ENCODE measurements at places on chromosomes 1 and 21.
A peak's percentile ranks its signal among the peaks of the same experiment; 100 is the strongest.

DNA sequence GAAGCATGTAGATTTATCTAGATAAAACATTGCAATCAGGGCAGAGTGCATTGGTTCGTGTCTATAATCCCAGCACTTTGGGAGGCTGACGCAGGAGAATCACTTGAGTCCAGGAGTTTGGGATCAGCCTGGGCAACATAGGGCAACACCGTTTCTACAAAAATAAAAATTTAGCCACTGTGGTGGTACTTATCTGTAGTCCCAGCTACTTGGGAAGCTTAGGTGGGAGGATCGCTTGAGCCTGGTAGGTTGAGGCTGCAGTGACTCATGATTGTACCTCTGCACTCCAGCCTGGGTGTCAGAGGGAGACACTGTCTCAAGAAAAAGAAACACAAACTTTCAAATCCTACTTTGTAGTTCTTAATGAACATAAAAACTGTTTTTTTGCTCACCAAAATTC lies 64.2 kb upstream of the RCC1 start:
- DNase-seq: no peak

DNA sequence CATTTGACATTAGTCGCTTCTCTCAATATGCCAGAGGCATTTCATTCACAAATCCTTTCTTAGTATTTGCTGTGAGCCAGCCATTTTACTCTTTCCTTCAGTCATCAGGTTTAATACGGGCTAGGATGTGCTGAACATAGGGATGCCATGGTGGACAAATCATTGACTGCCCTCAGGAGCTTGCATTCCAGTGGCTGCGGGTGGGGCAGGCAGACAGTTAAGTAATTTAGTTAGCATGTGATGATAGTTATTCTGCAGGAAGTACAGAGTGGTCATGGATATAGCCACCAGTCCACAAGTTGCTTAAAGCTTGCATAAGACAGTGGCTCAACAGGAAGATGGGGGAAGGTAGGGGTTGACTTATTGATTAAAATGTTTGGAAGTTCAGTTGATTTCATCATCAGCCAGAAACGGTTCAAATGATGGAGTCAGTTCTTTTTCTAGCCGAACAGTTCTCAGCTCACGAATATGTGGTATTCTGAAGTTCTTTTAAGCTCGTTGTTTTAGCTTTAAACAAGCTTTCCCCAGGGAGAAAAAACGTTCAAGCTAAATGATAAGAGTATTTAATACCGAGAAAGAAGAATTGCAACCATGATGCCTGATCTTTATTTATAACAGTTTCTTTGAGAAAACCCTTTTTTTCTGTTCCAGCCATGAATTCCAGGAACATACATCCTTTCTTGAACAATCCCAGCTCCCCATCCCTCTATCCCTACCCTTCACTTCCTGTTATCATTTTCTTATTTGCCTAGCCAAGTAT lies 1.4 kb downstream of the SLC22A15 start:
- DNase-seq: no peak

DNA sequence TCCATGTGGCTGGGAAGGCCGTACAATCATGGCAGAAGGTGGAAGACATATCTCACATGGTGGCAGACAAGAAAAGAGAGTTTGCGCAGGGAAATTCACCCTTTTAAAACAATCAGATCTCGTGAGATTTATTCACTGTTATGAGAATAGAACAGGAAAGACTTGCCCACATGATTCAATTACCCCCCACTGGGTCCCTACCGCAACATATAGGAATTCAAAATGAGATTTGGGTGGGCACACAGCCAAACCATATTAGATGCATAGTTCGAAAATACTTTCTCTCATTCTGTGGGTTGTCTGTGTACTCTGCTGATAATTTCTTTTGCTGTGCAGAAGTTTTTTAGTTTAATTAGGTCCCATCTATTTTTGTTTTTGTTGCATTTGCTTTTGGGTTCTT lies 990.3 kb downstream of the PLA2G4A start:
- DNase-seq: no peak

- no peak for DNase-seq
These were observed 161.9 kb upstream of the UBE2U start for GRCh38 chr1:64041371-64042131.

DNA sequence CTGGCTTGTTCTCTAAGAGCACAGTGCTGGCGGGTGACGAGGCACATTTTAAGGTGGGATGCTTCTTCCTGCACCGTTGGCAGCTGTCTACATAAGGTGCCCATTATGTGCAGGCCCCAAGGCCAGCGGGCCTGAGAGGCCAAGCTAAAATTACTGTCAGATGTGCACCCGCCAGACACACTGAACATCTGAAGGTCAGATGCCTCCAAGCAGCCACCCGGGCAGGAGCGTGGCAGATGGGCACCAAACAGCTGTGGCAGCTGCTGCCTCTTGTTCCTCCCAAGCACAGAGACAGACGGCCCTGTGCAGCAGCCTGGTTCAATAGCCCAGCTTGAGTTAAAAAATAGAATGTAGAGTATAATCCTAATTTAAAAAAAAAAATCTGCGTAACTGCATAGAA lies 211.9 kb upstream of the EDN2 start:
- no peak for DNase-seq

DNA sequence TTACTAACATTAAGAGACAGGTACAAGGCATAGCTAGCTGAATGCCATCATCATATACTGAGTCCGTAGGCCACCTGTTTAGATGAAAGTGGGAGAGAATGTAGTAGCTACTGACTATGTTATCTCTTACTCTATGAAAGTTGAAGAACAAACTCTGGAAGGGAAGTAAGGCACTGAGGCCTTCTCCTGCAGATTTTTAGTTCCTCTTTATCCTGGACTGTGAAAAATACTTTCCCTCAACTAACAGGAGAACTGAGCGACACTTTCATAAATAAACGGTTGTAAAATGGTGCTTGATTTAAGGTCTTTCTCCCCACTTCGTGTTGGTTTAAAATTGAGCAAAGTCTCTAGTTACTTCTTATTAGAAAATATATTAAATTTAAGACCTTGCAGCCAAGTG lies 101.9 kb downstream of the FNBP1L start:
- DNase-seq: no peak

- no peak for DNase-seq
These were observed 27.0 kb downstream of the DISC1 start for GRCh38 chr1:231653632-231654031.

- no peak for DNase-seq
These were observed 63.2 kb downstream of the DIRAS3 start for GRCh38 chr1:67987046-67987799.

GRCh38 chr21:41611966-41612606 lies 104.1 kb upstream of the TMPRSS2 start:
- no peak for DNase-seq

DNA sequence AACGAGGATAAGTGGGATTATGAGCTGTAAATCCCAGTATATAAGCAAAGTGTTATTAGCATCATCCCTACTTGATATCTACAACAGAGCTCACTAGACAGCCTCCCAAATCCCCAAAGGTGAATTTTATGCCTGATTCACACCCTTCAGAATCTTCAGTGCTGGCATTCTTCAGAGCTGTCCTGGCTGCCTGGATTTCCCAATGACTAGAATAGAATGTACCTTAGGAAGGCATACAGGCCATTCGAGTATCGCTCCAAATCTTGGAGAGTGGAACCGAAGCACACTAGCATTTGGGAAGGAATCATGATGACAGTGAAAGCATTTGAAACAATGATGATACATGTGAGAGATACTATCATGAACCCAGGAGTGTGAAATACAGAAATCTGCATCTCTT lies 22.3 kb downstream of the ZBTB40 start:
- no peak for DNase-seq

- DNase-seq: no peak
These were observed at the start of gene TSPEAR for GRCh38 chr21:44711327-44712202. Gene TSPEAR, minus strand, starts transcription at chr21:44711572. Its CDS starts 58 bp downstream, at chr21:44711514.

GRCh38 chr1:105730701-105731100 lies 1325.8 kb upstream of the PRMT6 start:
- DNase-seq: no peak

DNA sequence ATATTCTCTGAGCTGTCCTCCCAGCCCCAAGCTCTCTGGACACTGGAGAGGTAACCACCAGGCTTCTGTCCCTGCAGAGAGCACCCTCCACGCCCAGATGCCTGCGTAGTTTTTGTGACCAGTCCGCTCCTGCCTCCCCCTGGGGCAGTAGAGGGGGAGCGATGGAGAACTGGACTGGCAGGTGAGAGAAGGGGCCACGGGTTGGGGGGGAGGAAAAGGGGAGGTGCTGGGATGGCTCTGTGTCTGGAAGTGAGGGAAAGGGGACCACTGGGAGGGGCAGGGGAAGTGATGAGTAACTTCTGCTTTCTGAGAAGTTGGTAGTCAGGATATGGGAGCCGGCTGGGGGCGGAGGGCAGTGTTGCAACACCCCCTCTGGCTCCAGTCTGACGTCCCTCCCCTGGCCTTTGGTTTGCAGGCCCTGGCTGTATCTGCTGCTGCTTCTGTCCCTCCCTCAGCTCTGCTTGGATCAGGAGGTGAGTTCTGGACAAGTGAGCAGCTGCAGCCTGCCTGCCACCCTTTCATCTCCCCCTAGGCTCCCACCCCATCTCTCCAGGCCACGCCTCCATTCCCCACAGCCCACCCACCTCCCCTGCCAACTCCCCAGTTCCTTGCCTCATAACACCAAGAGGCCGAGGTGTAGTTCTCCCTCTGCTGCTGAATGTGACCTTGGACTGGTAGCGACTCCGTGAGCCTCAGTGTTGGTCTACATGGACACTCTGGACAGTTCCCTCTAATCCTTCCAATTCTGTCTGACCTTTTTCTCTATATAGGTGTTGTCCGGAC lies 3.1 kb downstream of the ADAMTSL4 start:
- DNase-seq: no peak

- DNase-seq: peak; percentile 62
These were observed 368.0 kb downstream of the HHAT start for GRCh38 chr1:210696709-210697108.

GRCh38 chr21:31873696-31874599 lies 1.1 kb downstream of the HUNK start:
- DNase-seq: no peak

GRCh38 chr1:231964961-231965360 lies 338.4 kb downstream of the DISC1 start:
- DNase-seq: no peak

GRCh38 chr1:203204756-203205155 lies 18.3 kb upstream of the CHI3L1 start:
- no peak for DNase-seq

DNA sequence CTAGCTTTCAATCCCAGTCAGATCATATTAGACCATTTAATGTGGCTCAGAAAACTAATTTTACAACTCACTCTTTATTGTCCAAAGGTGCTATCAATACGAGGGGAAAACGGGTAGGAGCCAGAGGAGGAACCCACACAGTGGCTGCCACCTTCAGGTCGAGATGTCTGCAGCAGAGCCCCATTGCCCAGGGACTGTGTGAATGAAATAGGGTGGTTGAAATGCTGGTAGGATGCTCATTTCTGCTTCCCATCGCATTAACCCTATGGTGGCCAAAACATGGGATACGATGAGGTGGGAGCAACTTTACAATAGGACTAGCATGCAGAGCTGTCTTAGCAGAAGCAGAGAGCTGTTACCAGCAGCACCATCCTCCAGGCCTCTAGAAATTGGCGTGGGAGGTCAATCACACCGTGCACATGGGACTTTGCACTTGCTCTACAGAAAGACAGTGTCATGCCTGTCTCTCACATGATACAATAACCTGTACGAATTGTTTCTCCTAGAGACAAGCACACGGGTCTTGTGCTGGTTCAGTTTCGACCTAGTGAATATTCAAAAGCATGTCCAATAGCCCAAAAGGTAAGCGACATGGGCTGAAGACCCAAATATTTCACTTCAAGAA lies 69.5 kb upstream of the DESI2 start:
- DNase-seq: no peak

DNA sequence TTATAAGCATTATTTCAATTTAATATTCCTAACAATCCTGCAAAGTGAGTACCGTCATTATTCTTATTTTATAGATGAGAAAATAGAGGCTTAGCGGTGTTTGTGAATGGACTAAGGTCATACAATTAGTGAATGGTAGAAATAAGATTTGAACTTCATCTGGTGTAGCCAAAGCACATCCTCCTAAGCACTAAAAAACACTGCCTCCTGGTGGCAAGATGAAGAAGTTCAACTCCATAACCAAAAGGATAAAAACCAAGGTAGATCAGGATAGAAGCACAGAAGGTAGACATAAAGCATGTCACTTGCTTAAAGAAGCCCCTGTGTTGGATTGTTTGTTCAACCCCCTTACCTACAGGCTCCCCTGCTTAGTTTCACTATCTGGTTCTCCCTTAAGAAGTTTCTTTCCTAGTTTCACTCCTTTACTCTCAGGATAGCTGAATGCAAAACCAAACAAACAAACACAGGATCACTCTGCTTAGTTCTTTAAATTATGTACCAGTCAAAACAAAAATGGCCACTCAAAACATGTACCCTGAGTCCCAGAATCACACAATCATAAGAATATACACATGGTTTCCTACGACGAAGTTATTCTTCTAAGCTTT lies 12.7 kb upstream of the AIM2 start:
- no peak for DNase-seq

DNA sequence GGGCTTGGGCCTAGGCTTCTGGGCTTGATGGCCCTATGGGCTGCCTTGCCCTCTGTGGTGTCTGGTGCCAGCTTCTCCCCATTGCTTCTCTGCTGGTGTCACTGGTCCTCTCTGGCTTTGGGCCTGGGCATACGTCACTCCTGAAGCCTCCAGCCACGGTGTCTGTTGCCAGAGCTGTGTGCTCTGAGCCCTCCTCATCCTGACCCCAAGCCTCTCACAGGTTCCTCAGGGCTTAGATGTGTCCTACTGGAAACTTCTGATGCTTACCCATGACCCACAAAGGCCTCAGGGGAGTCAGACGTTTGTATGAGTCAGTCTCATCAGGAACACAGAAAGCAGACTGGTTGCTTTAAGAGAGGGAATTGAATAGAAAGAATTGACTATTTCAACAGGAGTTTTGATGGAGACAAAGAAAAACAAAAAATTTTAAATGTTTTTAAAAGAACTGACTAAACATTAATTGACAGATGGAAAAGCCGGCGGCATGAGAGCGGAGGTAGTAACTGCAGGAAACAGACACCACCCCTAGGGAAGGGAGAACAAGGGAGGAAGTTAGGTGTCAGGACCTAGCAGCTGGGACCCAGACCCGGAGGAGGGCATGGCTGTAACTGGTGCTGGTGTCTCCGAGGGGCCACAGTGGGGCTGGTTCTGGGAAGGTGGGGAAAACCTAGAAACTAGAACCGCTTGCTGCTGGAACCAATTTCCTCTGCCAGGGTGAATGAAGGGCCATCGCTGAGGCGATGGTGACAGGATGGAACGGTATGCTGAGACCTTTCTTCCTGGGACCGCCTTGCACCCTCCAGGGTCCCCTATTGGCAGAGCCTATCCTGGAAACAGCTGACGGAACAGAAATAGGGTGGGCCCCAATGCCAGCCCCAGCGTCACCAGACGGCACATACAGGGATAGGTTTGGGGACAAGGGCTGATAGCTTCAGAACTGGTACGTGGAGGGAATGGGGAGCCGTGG lies 40.0 kb upstream of the CITED4 start:
- no peak for DNase-seq

- DNase-seq: no peak
These were observed 15.3 kb upstream of the SKI start for GRCh38 chr1:2212532-2213491.

- no peak for DNase-seq
These were observed 26.7 kb upstream of the NBL1 start for GRCh38 chr1:19617376-19617775.

GRCh38 chr1:82045221-82045620 lies 244.5 kb downstream of the ADGRL2 start:
- DNase-seq: no peak

- DNase-seq: no peak
These were observed 40.9 kb downstream of the ATP6V1G3 start for GRCh38 chr1:198499588-198499987.
